ENCODE measurements at places on chromosomes 2 and 18.

DNA sequence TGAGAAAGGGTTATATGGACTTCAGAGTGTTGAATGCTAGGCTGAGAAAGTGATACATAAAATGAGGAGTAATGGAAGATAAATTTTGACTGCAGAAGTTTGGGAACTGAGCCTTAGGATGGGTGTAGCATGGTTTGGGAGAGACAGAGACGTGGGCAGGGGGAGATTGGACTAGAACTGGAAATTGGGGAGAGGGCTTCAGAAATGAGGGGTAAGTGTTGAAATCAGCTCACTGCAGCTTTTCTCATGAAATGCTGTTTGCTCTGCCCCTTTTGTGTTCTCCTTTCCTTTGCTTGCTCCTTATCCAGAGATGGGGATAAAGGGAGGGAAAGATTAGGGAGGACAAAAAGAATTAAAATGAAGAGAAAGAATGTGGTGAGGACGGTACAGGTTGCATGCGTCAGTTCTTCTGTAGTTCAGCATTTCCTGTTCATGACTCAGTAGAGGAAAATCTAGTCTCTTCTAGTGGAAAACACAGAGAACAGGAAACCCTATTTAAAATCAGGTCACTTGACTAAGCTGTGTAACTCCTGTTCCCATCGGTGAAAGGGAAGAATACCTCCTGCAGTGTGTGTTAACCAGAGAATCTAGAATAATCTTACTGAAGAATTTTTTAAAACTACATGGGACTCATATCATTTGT, 105.6 kb downstream of the CRIM1 start:
- DNase-seq: no peak

DNA sequence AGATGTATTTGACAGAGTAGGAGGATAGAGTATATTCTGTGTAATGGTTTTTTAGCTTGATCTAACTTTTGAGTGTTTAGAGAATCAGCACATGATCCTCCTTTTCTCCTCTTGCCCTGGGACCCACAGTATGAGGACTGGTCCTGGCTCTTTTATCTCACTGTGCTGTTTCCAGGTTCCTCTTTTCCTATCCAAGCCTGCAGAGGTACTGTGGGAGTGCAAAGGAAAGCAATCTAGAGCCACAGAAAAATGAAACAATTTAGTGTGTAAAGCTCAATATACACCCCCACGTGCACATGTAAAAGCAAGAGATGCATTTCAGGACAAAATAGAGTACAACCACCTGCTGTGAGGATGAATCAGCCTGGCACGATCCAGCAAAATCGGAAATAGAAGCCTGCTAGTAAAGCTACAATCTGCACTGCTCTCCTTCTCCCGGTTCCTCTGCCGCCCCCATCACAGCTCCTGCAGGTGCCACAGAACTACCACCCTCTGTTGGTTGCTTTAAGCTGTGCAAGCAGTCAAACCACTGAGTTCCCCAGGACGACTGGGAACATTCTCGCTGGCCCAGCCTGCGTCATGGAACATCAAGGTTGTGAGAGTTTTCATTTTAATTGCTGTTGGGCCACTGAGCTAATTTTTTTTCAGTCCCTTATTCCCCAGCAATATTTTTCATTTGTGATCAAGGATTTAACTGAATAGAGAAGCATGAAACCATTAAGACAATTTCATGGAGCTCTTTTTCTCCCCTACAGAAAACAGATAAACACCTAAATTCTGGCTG, 47.8 kb upstream of the MAPRE3 start:
- DNase-seq: peak; percentile 66

- no peak for DNase-seq
Measured at GRCh38 chr18:64115881-64116280, 33.0 kb downstream of the LINC00305 start.

DNA sequence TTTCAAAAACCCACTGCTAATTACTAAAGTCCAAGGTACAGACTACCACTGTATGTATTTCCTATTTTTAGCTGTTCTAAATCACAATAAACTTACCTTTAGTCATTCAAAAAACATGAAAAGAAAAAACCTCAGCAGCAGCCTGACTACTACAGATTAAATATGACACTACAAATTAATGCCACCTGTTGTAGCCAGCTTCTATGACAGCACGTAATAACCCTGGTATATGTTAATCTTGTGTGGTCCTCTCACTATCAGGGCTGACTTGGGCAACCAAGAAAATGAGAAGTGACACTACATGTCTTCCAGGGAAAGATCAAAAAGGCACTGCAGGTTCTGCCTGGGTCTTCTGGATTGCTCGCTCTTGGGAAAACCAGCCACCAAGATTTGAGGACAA, 90.6 kb upstream of the FAM124B start:
- no peak for DNase-seq

DNA sequence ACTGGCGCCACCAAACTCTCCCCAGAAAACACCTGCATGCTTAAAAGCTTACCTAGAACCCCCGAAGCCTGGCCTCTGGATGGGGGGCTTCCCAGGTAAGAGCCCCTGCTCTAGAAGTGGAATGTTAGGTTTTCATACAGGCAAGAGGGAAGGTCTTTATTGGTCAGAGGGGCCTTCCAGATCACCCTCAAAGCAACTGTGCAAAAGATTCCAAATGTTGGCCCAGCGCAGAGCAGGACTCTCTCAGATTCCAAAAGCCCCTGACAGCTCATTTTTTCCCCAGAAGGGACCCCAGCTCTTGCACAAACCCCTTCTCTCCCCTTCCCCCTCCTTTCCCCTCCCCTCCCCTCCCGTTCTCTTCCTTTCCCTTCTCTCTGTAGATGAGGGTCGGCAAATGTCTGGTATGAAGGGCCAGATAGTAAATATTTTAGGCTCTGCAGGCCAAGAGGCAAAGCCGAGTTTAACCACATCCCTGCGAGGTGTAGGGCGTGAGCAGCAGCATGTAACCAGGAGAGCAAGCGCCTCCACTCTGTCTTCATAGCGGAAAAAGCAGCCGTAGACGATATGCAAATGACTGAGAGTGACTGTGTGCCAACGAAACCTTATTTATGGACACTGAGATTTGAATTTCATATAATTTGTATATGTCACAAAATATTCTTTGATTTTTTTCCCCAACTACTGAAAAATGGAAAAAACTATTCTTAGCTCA, 116.9 kb downstream of the SMAD7 start:
- DNase-seq: no peak
